ENCODE measurements at places on chromosomes 5 and 9. TPM values are rescaled to one million over a fixed set of nuclear protein-coding genes. Genes with fewer than 3 reads are reported as not detected.

DNA sequence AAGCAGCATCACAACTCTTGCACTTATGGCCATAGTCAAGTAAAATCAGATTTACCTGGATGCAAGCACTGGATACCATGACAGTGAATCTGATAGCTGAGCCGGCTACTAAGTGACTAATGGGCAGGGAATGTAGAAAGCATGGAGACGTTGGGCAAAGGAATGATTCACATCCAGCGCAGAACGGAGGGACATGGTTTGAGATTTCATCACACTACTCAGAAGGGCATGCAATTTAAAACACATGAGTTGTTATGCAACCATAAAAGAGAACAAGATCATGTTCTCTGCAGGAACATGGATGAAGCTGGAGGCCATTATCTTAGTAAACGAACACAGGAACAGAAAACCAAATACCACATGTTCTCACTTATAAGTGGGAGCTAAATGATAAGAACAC lies 169.1 kb upstream of the PIK3R1 start:
- no peaks in the 10 kb centered on the region for H3K27me3 ChIP-seq
- no peak for DNase-seq
- H3K4me3 ChIP-seq: peak overlapping the region; percentile 41
- peak overlapping the region; percentile 99 for H3K27ac ChIP-seq
- peaks cover 23% of the 10 kb centered on the region for H3K4me1 ChIP-seq
- peaks cover 8% of the 10 kb centered on the region for H3K36me3 ChIP-seq

DNA sequence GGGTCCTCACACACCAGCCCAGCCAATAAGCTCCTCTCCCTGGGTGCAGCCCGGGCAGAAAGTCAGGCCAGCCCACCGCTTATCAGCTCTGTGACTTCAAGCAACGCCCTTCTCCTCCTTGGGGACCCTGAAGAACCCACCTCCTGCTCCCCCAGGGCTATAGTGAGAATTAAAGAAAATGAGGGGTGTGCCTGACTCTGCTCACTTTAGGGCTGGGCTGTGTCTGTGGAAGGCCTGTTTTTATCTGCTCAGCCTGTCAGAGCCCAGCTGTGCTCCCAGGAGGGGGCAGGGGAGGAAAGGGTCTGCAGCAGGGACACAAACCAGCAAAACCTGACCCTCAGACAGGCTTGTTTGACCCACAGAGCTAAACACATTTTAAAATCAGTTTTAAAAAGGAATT lies 3.9 kb downstream of the GPRIN1 start:
- DNase-seq: no peak
- H3K27me3 ChIP-seq: peaks cover 1% of the 10 kb centered on the region
- H3K4me1 ChIP-seq: peaks cover 7% of the 10 kb centered on the region
- no peak overlapping the region for H3K4me3 ChIP-seq
- H3K36me3 ChIP-seq: no peaks in the 10 kb centered on the region
- H3K27ac ChIP-seq: no peak overlapping the region

- peak overlapping the region; percentile 29 for H3K27ac ChIP-seq
- H3K27me3 ChIP-seq: no peaks in the 10 kb centered on the region
- DNase-seq: no peak
- no peaks in the 10 kb centered on the region for H3K36me3 ChIP-seq
- peaks cover 61% of the 10 kb centered on the region for H3K4me1 ChIP-seq
These were observed 115.8 kb downstream of the EFNA5 start for GRCh38 chr5:107554776-107555424.

DNA sequence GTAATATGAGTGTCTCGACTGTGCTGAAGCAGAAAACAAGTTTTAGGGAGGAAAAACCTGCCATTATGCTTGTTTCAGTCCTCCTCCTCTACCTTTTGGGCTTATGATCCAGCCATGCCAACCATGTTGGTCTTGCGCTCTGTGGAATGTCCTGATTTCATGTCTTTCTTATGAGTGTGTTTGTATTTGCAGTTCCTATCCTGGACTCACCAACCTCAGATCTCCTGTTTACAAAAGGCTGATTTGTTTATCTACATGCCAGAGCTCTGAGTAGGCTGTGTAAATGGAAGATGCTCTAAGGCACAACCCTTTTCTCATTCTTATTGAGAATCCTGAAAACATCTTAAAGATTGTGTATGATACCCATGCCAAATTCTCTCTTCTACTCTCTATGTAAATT lies 138.6 kb downstream of the ARHGEF28 start:
- peaks cover 22% of the 10 kb centered on the region for H3K4me1 ChIP-seq
- peaks cover 11% of the 10 kb centered on the region for H3K36me3 ChIP-seq
- no peak for DNase-seq
- no peak overlapping the region for H3K4me3 ChIP-seq
- H3K27ac ChIP-seq: peak overlapping the region; percentile 67

CAVIN4 gene
- total RNA-seq: 0.46 TPM

- no peak overlapping the region for H3K4me3 ChIP-seq
- H3K36me3 ChIP-seq: peaks cover 3% of the 10 kb centered on the region
- H3K27me3 ChIP-seq: no peaks in the 10 kb centered on the region
- peaks cover 22% of the 10 kb centered on the region for H3K4me1 ChIP-seq
- H3K27ac ChIP-seq: peak overlapping the region; percentile 58
These were observed 98.7 kb downstream of the RAPGEF6 start for GRCh38 chr5:131536211-131536826.

DNA sequence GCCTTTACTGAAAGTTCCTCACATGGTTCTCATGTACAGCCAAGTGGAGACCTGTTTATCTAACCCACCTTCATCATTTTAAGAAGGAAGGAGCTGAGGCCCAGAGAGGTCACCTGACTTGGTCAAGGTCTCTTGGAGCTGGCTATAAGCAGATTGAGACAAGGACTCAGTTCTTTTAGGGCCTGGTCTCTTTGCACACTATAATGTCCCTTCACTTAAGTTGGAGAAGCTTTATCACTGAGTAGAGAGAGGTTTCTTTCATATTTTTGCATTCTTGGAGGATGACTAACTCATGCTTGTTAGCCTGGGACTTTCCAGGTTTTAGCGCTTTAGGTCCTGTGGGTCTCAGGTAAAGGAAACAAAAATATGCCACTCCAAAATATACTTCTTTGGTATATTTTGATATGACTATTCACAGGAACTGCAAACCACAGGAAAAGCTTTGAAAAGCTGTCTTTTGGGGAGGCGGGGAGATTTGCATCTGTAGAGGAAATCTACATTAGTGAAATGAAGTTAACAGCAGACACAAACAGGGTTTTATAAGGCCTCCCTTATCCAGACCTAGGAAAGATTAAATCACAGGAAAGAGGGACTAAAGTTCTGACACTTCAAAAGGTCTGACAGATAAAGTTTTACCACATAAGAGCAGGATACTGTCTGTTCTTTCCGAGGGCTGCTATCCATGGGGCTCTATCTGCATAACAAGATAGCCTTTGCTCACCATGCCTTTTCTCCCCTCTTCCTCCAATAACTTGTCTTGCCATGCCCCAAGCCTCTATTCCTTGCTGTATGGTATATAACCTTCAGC lies 95.8 kb upstream of the ANKRD55 start:
- peaks cover 48% of the 10 kb centered on the region for H3K4me1 ChIP-seq
- no peak for DNase-seq
- no peak overlapping the region for H3K4me3 ChIP-seq
- H3K27ac ChIP-seq: peak overlapping the region; percentile 90
- H3K36me3 ChIP-seq: no peaks in the 10 kb centered on the region

DNA sequence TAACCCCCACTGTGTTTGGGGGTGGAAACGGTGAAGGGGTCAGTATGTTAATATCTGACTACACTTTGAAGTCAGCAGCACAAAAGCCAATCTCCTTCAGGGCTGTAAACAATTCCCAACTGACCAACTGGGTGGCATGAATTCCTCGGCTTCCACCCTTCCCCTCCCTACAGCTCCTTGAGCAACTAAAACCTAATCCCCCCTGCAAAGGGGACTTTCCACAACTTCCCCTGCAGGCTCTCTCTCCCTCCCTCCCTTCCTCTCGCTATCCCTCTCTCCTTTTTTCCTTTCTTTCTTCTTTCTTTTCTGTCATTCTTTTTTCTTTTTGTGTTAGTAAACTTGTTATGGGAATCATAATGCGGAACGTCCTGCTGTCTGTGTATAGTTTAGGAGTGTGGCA lies 65.1 kb upstream of the PTCH1 start:
- peaks cover 2% of the 10 kb centered on the region for H3K4me1 ChIP-seq
- H3K36me3 ChIP-seq: peaks cover 3% of the 10 kb centered on the region
- peaks cover 4% of the 10 kb centered on the region for H3K27me3 ChIP-seq
- no peak overlapping the region for H3K4me3 ChIP-seq
- no peak for DNase-seq

CDHR2 gene
- 0.46 TPM for total RNA-seq

- H3K27ac ChIP-seq: peak overlapping the region; percentile 63
- H3K27me3 ChIP-seq: no peaks in the 10 kb centered on the region
- H3K4me3 ChIP-seq: peak overlapping the region; percentile 31
- peaks cover 3% of the 10 kb centered on the region for H3K36me3 ChIP-seq
- H3K4me1 ChIP-seq: peaks cover 54% of the 10 kb centered on the region
These were observed 4.9 kb downstream of the SMIM3 start for GRCh38 chr5:150783422-150783928.
